Pulmonary artery endothelial cell (primary cell): ENCODE measurements at places on chromosomes 2 and 18. TPM values are rescaled to one million over a fixed set of nuclear protein-coding genes. Genes with fewer than 3 reads are reported as not detected.

OTOF gene
- total RNA-seq: 0.26 TPM in 1 of 2 replicates, not detected in the other

SULT1C2 gene
- not detected in 2 replicates for total RNA-seq

TLX2 gene
- not detected in 2 replicates for total RNA-seq

SERPINB5 gene
- total RNA-seq: 0.07 and 0.14 TPM in 2 replicates

DHRS9 gene
- total RNA-seq: 0.40 and 1.2 TPM in 2 replicates

GLI2 gene
- total RNA-seq: not detected in 2 replicates

CD207 gene
- total RNA-seq: not detected in 2 replicates

MATN3 gene
- total RNA-seq: 0.95 and 1.1 TPM in 2 replicates

TMEM150A gene
- total RNA-seq: 8.5 and 8.8 TPM in 2 replicates

AGFG1 gene
- total RNA-seq: 70.3 and 105 TPM in 2 replicates

FAM161A gene
- total RNA-seq: 2.0 and 2.9 TPM in 2 replicates

LRRC30 gene
- not detected in 2 replicates for total RNA-seq

CAPN13 gene
- not detected in 2 replicates for total RNA-seq

IHH gene
- total RNA-seq: under 0.01 TPM in 1 of 2 replicates, not detected in the other

EFEMP1 gene
- total RNA-seq: 3,607 and 5,886 TPM in 2 replicates

TNFRSF11A gene
- total RNA-seq: 3.3 and 3.5 TPM in 2 replicates

GRCh38 chr2:136305517-136306192, 187.7 kb upstream of the CXCR4 start:
- no peak for DNase-seq

DNA sequence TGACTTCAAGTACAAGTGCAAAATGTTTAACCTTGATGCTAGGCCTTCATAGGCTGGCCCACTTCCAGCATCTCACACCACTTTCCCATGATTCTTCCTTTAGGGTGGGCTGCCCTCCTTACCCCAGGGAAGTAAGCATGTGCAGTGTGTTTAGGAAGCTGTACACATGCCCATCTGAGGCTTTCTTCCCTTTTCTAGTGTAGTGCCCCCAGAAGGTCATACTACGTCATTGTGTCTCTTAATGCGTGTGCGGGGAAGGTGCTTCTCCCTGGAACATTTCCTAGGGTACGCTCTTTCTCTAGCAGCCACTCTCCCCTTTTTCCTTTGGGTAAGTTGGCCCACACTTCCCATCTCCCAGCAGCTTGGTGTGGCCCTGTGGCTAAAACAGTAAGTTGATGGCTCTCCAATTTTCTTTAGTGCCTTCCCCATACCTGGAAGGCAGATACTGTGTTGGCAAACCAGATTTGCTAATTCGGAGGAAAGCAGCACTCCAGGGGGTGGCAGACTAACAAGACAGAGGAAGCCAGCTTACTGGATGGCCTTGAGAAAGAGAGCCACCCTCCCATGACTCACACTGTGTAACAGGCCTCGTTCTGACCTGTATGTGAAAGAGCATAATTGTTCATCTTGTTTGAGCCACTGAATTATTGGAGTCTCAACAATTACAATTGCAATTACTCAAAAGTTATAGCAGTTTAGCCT, 1.1 kb upstream of the SULT6B1 start:
- DNase-seq: no peak

GRCh38 chr18:24369426-24369825, 28.2 kb downstream of the OSBPL1A start:
- DNase-seq: no peak

DNA sequence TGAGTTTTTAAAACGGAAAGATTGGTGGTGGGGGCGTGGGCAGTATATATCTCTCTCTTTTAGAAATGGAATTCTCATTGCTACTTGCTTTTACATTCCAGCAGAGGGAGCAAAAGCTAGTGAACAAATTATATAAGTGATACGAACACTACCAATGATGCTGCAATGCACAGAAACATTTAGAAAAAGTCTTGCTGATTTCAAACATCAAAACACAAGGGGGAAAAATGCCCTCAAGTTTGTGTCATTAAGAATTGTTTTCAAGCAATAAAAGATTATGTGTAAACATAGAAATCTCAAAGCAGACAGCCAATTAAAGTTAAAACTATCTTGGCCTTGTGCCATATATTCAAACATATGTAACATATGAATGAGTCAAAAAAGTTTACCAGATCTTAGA, 296.3 kb upstream of the KCNJ3 start:
- DNase-seq: no peak

DNA sequence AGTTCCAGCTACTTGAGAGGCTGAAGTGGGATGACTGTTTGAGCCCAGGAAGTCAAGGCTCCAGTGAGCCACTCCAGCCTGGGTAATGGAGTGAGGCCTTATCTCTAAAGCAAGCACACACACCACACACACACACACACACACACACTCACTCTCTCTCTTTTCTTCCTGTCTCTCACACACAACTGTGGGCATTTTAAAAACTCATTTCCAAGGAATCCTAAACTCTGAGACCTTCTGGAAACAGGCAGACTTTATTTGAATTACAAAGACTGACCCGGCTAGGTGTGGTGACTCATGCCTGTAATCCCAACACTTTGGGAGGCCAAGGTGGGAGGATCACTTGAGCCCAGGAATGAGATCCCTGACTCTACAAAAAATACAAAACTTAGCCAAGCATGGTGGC, 21.3 kb downstream of the WDSUB1 start:
- no peak for DNase-seq

DNA sequence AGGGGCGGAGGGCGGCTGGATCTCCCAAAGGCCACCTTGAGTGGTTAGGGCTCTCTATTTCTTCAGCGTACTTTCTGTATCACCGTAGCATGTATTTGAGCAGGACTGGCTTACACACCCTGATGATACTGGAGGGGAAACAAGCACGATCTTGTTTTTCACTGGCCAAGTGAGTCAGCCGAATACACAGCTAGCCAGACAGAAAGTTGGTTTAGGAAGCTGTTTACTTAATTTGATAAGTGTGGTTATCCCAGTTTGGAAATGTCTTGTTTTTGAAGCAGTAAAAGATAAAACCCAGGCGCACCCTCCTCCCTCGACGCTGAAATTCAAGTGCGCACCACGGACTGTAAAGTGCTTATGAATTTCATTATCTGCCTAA, 582 bp downstream of the RIOK3 start:
- no peak for DNase-seq

DNA sequence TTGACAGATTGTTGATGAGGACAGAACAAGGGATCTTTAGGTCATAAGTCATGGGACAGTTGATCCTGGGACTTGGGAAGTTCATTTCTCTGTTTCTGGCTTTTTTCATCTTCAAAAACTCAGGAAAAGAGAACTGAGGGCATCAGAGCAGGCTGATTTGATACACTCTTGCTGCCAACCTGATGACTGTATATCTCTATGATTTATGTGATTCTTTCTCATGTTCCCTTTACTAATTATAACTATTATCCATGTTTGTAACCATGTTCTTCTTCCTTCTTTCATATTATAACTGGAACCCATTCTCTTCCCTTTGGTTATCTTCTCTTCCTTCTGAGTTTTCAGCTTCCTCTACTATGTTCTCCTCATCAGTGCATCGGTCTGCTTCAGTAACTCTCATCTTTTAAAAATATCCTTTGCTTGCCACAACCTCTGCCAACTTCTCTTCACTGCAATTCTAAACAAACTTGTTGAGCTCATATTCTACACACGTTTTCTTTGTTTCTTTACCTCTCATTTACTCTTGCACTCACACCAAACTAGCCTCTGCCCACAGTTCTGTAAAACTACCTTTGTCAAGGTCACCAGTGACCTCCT, 13.5 kb downstream of the RASGRP3 start:
- no peak for DNase-seq

- DNase-seq: no peak
Measured at GRCh38 chr18:79394534-79395307, 1.0 kb upstream of the NFATC1 start.

- no peak for DNase-seq
Measured at GRCh38 chr2:136210822-136211221, 92.9 kb upstream of the CXCR4 start.

DNA sequence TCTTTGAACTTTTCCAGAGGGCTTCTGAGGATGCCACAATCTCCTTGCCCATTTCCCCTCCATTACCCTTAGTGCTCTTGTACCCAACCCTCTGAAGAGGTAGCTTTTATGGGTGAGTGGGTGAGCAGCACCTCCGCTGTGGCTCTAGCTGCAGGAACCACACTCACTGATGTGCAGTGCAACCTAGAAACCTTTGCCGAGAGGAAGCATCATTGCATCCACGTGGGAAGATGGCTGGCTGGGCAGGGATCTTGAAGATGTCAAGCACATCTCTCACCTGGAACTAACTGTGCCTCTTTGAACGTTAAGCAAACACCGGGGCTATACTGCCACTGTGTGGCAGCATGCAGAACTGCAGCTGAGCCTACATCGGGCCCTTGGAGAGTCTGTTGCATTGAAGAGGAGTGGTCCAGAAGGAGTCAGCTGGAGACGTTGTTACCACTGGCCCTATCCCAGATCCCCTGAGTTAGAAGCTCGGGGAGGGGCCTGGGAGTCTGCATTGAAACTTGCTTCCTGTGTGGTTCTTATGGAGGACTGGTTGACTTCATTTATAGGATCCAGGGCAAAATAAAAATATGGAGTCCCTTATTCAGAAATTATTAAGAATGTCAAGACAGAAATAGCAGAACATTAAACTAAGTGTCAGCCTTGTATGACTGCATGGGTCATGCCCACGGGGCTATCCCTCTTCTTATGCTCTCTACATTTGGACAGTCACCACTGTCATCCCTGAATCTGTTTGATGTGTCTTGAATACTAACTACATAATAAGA, 28.7 kb downstream of the IGFBP5 start:
- DNase-seq: no peak

GRCh38 chr2:109212836-109213563, 84.0 kb downstream of the SH3RF3 start:
- no peak for DNase-seq

DNA sequence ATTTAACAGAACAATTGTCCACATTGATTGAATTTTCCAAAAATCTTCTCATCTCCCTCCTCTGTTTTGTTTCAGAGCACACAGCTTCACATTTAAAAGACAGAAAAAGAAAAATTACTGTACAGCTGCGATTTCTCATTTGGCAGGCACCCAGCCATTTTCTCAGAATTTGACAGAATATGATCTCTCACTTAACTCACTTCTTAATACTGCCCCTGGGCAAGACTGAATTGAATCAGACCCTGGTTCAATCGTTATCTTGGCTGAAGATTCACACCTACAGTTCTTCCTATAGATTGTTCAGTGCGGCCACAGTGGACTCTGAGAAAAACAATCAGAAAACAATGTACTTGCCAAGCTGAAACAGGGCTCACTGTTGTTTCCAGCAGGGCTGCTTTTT, 90.2 kb upstream of the LHCGR start:
- no peak for DNase-seq

DNA sequence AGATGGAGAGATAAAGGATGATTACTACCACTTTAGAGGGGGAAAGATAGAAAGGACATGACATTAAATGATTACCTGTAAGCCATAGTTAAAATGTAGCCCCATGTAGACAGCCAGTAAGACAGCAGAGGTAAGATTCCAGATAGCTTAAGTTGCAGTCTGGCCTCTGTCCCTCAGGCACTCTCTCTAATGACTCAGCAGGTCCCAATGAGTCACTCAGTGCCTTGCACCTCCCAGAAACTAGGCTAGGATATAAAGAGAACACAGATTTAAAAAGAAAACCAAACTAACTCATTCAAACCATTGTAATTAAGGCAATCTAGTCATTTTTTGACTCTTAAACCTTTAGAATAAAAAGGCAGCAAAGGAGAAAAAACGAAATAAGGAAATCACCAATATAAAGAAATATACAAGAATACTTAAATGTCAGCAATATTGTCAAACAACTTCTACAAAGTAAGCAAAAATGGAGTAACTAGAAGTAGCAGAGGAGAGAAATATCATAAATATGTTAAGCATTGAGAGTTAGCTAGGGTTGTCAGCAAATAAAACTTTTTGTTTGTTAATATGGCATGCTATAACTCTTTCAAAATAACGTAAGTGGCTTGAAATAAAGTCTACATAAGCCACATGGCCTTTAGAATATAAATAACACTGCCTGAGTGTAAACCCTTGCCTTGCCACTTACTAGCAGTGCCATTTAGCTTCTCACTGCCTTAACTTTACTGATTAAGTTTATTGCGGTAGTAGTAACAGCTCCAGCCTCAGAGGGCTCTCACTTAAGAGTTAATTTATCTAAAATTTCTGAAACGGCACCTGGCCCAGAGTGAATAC, 48.5 kb downstream of the SOCS6 start:
- peak; percentile 27 for DNase-seq

DNA sequence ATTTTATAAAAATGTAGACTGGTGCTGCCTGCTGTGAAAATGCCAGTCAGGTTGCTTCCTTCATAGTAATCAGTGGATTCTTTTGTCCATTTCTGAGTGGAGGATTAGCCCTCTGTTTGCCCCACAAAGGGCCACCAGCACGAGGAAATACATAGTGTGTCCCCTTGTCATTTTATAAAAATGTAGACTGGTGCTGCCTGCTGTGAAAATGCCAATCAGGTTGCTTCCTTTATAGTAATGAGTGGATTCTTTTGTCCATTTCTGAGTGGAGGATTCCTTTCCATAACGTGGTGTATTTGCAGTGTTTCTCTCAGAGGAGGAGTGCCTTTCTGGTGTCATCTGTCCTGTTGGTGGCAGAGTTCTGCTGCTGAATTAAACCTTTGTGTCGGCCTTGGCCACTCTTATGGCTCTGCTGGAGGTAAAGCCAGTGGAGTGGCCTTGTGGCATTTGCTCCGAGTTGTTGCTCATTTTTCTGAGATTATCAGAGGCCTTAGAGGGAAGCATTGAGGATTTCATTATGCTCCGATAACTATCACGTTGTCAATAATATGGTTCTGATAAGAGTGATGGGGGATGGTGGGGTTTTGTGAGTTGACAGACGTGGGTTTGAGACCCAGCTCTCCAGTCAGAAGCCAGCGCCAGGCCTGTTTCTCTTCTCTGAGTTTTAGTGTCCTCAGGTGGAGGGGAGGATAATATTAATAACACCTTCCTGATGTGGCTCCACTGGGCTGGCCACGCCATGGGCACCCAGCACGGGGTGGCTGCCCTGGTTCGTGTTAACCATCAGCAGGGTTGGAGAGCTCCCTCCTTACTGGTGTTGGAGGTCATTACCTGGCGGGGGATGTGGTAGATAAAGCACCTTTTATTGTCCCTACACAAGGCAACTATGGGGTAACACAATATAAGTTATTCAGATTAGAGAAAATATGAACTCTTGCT, 96.6 kb downstream of the NEDD4L start:
- DNase-seq: no peak

GRCh38 chr2:101718993-101719571, 21.6 kb downstream of the MAP4K4 start:
- DNase-seq: no peak

- no peak for DNase-seq
Measured at GRCh38 chr2:213187833-213188532, 36.6 kb upstream of the IKZF2 start.

- DNase-seq: no peak
Measured at GRCh38 chr2:69490486-69490885, 53.3 kb upstream of the NFU1 start.

DNA sequence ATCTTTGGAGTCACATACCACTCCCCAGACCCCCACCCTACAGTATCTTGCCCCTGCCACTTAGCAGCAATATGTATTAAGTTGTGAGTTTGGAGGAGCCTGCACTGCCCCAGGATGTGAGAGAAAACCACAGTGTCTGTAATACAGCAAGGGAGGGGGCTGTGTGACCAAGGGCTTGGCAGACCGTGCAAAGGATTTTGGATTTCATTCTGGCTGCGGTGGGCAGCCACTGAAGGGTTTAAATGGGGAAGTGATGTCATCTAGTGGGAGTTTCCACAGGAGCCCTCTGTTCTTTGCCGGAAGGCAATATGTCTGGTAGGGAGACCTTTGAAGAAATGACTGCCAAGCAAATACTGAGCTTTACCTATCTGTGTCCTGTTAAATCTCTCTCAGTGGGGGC, 202.4 kb downstream of the FHOD3 start:
- DNase-seq: no peak

- no peak for DNase-seq
Measured at GRCh38 chr2:76556018-76556417, 845.3 kb upstream of the GCFC2 start.

- DNase-seq: no peak
Measured at GRCh38 chr2:192026059-192026824, 168.5 kb downstream of the TMEFF2 start.
